ENCODE measurements at places on chromosomes 12 and 14.
A peak's percentile ranks its signal among the peaks of the same experiment; 100 is the strongest.

DNA sequence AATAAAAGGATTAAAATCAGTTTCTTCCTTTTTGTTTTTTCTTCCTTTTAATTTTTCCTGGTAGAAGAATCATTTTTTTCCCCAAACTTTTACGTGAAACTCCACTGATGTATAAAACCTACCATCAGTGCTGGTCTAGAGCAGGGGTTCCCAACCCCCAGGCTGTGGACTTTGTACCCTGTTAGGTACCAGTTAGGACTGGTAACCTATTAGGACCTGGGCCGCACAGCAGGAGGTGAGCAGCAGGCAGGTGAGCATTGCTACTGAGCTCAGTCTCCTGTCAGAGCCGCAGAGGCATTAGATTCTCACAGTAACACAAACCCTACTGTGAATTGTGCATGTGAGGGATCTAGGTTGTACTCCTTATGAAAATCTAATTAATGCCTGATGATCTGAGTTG is 10.1 kb downstream of the SMCO2 start:
- no peak for DNase-seq

DNA sequence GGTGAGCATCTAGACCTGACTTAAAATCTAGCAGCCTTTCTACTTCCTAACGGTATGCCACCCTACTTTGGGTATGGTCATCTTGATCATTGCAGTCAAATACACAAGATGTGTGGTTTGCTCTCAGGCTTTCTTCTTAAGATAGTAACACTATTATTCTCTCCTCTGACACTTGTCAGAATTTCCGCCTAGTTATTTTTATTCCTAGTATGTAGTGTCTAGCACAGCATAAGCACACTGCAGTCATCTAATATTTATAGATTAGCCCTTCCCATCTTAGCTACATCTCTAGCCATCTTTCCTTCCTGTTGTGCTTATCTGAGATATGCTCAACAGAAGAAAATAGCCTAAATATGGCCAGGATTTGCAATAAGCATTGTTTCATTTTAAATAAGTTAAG is 180.1 kb downstream of the C12orf50 start:
- DNase-seq = no peak

GRCh38 chr14:87483271-87484260 is 509.4 kb downstream of the GALC start:
- no peak for DNase-seq

GRCh38 chr14:32259368-32260013 is 56.4 kb upstream of the RNU6-8 start:
- peak; percentile 30 for DNase-seq

GRCh38 chr14:96158735-96159134 is 45.9 kb upstream of the BDKRB2 start:
- DNase-seq = no peak

DNA sequence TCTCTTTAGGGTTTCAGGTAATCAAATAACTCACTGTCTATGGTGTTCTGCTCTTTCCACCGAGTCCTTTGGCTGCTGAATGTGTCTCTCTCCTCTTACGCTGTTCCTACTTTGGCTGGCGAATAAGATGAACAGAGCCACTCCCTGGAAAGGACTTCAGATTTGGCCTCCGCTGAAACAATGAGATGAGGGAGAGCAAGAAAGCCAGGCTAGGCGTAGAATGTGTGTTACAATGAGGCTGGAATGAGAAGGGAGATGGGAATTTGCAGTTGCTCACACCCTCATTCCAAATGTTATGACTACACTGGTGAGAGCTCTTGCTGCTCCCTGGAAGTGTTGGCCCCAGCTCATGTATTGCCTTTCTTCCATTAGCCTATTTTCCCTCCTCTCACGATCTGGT is at the start of gene MFAP5:
Gene MFAP5, minus strand, starts transcription at position 234 of the 400 bp plus-strand sequence. CDS start 722 bp downstream, outside the sequence.
- peak; percentile 19 for DNase-seq

DNA sequence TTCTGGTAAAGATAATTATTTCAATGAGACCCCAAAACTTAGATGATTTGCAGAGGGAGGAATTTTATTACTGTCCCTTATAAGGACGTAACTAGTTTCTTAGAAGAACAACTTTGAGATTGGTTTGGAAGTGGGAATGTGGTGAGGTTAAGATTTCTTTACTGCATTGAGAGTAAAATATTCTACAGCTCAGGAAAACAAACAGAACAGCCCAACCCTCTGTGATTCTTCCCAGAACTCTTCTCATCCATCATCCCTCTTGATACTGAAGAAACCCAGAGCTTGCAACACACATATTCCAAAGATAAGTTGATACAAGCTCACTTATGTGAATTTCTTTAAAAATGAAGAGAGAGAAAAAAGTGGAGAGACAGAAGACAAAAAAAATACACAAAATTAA is 234.2 kb downstream of the CRADD start:
- no peak for DNase-seq

DNA sequence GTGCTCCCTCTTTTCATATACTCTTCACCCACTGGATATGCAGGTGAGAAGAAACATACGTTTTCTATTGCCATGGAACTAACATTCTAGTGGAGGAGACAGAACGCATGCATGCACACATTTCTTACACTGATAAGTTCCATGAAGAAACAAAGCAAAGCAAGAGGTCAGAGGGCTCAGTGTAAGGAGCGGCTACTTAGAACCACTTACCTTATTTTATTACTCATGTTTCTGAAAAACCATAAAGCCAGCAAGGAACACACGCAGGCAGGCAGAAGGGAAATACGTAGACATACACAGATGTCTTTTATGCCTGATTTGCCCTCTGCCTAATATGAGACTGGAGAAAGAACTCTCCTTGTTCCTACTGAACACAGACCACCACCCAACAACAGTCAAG is 362.9 kb downstream of the TMEM132D start:
- no peak for DNase-seq

GRCh38 chr12:127546721-127547505 is 720.1 kb upstream of the TMEM132C start:
- no peak for DNase-seq

DNA sequence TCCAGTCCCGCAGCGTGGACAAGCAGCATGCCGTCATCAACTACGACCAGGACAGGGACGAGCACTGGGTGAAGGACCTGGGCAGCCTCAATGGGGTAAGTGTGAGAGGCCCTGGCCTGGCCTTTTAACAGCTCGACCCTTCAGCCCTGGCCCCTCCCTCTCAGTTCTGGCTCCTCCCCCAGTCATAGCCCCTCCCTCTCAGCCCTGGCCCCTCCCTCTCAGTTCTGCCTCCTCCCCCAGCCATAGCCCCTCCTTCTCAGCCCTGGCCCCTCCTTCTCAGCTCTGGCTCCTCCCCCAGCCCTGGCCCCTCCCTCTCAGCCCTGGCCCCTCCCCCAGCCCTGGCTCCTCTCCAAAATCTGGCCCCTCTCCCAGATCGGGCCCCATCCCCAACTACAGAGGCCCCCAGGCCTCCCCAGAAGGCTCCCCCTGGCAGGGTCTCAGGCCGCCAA is 11.2 kb downstream of the CEP170B start:
- DNase-seq = peak; percentile 25

DNA sequence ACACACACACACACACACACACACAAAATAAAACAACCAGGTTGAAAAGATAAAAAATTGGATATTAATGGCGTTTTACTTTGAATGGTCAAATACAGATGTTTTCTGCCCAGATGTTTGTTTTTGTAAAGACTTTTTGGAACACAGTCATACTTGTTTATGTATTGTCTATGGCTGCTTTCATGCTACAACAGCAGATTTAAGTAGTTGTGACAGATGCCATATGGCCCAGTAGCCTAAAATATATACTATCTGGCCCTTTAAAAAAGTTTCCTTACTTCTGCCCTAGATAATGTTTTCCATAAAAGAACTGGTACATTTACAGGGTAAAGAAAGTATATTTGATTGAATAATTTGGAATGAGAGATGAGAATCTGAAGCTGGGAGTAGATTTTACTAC is 1362.8 kb upstream of the SEL1L start:
- no peak for DNase-seq

GRCh38 chr12:12460935-12461922 is 101.4 kb downstream of the DUSP16 start:
- DNase-seq = no peak

GRCh38 chr12:51533799-51534198 is 57.2 kb upstream of the SCN8A start:
- DNase-seq = peak; percentile 44

DNA sequence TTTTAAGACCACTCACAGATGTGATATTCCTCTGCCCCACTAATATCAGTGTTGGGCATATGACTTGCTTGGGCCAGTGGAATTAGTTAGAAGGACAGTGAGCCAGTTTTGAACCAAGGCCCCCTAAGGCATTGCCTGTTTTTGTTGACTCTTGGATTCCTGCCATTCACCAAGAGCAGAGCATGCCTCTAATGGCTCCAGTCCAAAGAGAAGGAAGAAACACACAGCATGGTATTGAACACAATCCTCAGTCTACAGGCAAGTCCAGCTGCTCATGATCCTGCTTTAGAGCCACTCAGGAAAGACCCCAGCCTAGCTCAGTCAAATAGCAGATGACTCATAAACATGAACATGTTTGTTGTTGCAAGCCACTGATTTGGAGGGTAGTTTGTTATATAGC is 1201.5 kb downstream of the BCL11B start:
- DNase-seq = no peak

GRCh38 chr14:99757331-99758070 is 35.7 kb upstream of the EML1 start:
- DNase-seq = no peak

DNA sequence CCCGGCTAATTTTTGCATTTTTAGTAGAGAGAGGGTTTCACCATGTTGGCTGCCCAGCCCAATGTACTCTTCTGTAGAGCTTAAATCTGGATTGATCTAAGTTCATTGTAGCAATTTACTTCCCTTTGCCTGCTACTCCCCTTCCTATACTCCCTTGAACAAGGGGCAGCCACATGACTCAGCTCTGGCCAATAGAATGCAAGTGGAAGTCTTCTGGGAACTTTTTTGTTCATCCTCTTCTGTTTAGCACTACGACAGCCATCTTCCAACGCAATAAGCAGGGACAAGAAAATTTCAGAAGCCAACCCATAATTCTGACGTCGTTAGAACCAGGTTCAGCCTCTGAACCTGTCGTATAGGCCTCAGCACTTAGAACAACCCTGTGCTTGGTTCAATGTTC is 6.4 kb upstream of the RAD52 start:
- DNase-seq = no peak

- no peak for DNase-seq
These were observed 143.1 kb downstream of the PCNX1 start for GRCh38 chr14:71050227-71050823.

GRCh38 chr12:14767617-14768016 is 35.7 kb downstream of the WBP11 start:
- no peak for DNase-seq

GRCh38 chr12:130480887-130481286 is 143.2 kb downstream of the PIWIL1 start:
- no peak for DNase-seq

DNA sequence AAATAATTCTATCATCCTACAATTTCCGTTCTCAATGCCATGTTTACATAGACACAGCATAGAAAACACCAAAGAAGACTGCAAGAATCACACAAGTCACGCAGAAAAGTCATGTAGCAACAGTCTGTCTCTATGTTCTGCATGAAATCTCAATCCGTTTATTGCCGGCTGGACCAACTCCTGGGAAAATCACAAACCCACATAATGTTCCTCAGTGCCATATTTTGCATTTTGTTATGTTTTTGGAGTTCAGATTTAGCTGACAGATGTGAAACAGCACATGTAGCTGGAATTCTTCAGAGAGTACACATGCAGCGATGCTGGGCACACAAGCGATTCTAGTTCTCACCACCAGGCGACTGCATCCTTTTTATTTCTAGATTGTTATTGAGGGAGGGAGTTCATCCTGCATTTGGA is 193.1 kb downstream of the APAF1 start:
- DNase-seq = no peak
